ENCODE measurements at places on chromosomes 2 and 18.

DNA sequence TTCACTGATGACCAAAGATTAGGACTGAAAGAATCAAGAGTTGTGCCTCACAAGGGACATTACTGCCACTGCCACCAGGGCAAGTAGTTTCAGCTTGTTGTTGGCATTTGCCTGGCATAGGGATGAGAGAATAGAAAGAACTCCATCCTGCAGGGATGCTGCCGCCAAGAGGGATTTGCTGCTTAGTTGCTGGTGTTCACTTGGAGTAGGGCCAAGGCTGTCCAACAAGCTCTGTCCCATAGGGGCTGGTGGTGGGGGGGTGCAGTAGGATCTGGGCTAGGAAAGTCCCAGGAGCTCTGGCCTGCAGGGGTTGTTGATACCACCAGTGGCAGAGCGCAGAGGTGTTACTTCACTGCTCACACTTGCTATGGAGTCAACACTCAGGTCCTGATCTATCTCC, 84.9 kb upstream of the MGAT4A start:
- no peak for DNase-seq

- DNase-seq: no peak
Observed at GRCh38 chr2:72938455-72938854, 21.1 kb downstream of the EMX1 start.

DNA sequence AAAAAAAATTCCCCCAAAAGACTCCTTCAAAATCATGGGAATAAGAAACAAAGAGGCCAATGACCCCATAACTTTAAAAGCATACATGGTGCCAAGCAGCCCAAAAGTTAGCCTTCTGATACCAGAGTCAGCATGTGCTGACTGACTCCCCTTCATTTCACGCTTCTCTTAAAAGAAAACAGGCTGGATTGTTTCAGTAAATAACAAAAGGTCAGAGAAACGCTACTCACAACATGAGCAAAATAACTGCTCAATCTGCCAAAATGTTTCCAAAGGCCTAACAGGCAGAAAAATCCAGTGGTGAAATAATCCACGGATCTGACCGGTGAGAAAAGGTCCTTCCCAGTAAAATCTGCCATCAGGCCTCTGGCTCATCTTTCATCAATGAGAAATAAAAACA, 71.6 kb downstream of the BCL2 start:
- DNase-seq: no peak

GRCh38 chr2:128986867-128987268, 668.2 kb upstream of the HS6ST1 start:
- no peak for DNase-seq

DNA sequence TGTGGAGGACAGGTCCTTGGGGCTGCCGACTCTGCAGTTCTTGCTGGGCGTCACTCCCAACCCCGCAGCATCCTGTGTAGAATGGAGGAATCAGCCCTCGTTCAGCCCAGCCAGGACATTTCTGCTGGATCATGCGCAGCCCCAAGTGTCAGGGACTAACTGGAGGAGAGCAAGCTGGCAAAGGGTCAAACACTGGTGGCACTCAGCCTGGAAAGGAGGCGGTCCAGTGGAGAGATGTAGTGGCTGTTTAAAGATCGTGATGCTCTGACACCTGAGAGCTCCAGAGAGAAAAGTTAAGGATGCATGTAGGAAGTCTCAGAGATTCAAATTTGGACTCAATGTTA, 63.6 kb upstream of the SH3RF3 start:
- no peak for DNase-seq

DNA sequence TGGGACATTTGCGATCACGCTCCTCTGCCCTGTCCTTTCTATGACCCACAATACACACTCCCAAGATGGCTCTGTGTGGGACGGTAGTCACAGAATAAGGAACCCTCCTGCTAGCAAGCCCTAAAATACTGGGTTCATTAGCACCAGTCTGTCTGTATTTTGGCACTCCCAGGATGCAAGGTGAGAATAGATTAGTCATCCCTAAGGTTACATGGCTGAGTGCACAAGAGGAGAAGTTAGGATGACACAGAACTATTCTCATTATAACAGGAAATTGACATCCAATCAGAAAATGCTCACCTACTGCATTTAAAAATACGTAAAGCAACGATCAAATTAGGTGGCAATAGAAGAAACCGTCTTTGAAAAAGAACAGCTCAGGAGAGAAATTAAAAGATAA, 590.2 kb downstream of the EPHA4 start:
- no peak for DNase-seq

DNA sequence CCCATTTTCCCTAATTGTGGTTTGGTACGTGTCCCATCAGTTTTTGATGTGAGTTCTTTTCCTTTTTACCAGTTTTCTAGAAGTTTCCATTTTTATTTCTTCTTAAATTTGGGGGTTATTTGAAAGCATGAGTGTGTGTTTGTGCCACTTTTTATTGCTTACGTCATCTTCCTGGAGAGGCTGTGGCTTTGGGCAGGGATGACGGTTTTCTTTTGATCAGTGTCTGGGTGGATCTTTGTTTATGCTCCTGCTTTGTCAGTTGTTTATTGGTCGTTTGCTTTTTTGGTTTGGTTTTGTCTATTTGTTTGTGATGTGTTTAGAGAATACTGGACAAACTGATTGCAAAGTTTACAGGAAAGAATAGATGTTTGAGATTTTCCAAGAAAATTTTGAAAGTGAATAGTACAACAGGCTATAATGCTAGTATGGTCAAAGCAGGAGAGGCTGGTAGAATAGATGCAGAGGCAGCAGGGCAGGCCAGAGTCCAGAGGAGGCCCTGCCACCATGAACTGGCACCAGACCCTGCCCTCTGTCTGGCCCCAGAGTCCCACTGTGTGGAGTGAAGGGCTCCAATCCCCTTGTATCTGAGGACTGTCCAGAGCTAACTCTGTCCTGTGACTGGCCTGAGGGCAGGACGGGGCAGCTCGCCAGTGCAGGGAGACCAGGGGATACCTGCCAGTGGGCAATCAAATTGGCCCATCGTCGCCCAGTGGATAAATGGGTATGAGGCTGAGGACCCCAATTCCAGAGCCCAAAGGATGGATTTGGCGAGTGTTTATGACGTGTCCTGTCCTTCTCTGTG, 23.4 kb upstream of the SNED1 start:
- no peak for DNase-seq

DNA sequence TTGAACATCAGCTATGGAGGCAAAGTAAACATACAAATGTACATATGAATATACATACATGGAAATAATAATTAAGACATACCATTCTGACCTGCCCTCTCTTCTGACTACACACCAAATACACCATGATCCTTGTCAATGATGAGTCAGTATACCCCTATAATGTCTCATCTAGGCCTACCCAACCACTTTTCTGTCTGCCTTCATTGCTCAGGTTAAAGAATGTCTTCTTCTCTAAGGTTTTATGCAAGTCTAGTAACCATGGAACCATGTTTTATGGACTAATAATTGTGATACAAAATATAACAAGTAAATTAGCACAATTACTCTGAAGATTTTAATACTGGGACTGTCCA, 128.7 kb downstream of the NCKAP5 start:
- DNase-seq: no peak

DNA sequence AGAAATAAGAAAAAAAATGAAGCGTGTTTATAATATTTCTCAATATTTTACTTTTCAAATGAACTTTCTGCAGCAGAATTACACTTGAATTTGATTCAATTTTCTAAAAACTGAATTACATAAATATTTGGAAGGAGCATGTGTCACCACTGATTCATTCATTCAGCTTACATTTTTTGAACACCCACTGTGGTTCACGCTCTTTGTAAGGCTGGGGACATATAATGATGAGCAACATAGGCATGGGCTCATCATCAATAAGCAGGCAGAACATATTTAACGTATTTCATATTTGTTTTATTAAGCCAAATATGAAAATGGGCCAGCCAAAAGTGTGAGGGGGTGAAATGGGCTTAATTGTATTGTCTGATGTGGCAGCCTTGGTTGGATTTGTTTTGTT, 209.1 kb downstream of the CTNNA2 start:
- DNase-seq: peak; percentile 62

- DNase-seq: peak; percentile 1
Observed at GRCh38 chr18:77560341-77560992, 310.8 kb downstream of the GALR1 start.

DNA sequence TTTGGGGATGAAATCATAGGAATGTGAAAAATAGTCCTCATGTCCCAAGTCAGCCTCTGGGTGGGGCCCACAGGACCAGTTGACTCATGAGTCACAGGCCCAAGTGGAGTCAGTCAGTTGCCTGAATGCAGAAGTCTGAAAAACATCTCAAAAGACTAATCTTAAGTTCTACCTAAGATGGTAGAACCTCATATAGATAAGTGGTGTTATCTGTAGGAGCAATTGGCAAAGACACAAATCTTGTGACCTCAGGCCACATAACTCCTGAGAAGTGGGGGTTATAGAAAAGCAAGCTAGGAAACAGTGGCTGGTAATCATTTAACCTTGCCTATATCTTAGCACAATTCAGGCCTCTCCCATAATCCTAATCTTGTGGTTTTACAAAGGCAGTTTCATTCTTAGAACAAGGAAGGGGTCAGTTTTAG, 257.1 kb upstream of the SPOPL start:
- no peak for DNase-seq

- DNase-seq: no peak
Observed at GRCh38 chr2:116511426-116511825, 1303.1 kb upstream of the DDX18 start.

- DNase-seq: peak; percentile 48
Observed at GRCh38 chr18:28005164-28005563, 171.8 kb downstream of the CDH2 start.

DNA sequence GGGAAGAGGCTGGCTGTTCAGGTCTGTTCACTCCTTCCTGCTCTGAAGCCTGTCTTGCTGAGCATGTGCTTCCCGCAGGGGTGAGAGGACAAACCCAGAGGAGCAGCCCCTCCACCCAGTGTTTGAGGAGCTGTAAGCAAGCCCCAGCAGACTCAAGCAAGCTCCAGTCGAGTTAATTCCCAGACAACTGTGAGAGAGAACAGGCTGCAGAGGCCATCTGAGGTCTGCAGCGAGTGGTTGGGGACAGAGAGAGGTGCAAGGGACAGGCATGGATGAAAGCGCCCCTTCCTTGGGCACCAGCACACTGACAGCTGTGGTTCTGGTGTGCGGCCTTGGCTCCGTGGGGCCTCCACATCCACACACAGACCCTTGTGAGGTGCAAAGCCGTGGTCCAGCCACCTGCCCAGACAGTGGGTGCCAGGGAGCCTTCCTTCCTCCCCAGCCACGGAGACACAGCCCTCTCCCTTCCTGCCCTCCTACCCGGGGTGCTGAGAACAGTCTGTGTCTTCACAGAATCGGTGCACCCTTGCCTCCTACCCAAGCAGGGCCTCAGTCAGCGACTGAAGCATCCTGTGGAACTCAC, 36.2 kb downstream of the MAL start:
- DNase-seq: no peak

GRCh38 chr2:22952656-22953225, 432.2 kb upstream of the KLHL29 start:
- no peak for DNase-seq

DNA sequence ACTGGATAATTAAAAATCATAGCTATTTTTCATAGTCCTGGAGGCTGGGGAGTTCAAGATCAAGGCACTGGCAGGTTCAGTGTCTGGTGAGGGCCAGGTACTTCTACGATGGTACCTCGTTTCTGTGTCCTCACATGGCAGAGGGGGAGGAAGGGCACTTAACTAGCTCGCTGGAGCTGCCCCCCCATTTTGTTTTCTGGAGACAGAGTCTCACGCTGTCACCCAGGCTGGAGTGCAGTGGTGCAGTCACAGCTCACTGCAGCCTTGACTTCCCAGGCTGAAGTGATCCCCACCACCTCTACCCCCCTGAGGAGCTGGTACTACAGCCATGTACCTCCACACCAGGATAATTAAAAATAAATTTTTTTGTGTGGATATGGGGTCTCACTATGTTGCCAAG, 40.3 kb downstream of the ASB1 start:
- no peak for DNase-seq

DNA sequence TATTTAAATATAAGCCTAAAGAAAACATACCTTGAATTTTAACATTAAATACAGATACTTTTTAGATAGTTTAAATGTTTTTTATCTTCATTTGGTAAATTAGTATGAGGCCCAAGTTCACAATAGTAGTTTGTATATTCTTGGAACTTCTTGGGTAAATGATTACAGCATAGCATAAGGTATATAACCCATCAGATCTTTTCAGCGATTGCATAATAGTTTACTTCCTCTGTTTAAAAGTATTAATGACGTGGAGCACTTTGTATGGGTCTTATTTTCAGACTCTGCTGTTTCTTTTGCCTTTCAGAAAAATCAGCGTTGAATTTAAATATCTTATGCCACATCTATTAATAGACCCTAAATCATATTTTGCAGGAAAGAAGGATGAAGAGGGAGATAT, 60.2 kb downstream of the CHRNA1 start:
- no peak for DNase-seq

GRCh38 chr2:122707224-122707824, 951.9 kb downstream of the TSN start:
- DNase-seq: no peak

DNA sequence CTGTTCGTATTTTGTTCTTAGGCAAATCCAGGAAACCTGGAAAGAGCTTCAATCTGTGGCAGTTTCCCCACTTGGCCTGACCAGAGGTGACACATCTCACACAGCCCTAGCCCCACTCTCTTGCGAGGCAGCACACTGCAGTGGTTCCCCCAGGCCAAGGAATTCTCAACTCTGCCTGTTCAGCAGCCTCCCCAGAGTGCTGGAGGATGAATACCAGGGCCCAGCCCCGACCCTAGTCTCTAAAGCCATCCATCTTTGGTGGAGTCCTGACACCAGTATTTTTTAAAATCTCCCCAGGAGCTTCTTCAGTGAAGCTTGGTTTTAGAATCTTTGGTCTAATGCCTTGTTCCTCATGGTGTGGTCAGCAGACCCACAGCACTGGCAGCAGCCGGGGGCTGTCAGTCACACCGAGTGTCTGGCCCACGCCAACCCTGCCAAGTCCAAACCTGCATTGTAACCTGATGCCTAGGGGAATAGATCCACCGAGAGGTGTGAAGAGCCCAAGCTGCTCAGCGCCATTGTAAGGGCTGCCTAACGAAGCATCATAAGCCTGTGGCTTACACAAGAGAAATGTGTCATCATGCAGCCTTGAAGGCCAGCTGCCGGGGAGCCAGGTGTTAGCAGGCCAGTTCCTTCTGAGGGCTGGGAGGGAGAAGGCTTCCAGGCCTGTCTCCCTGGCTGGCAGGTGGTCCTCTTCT, 428.7 kb upstream of the ID2 start:
- no peak for DNase-seq

- DNase-seq: no peak
Observed at GRCh38 chr2:109355192-109355843, 226.3 kb downstream of the SH3RF3 start.

GRCh38 chr2:26570083-26570430, 71.1 kb downstream of the CIB4 start:
- no peak for DNase-seq

DNA sequence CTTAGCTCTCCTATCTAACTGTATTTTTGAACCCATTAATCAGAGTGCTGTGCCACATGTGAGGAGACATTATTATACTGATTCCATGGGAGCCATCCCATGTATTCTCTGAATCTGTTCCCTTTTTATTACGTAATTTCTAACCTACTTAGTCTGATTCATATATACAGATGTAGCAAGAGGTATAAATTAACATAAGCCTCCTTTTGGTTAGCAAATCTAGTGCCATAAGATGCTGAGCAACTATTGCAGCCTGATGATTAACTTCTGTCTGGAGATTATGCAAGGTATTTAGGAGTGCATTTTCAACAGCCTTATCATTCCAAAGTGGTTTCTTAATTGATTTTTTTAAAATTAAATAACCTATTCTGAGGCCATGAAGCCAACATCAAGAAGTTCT, 114.1 kb upstream of the MSH2 start:
- peak; percentile 96 for DNase-seq

GRCh38 chr18:28175930-28176697, 816 bp downstream of the CDH2 start:
- DNase-seq: no peak

- DNase-seq: no peak
Observed at GRCh38 chr2:50343150-50343830, 688.6 kb downstream of the NRXN1 start.
